ENCODE measurements at places on chromosomes 2 and 18.
A peak's percentile ranks its signal among the peaks of the same experiment; 100 is the strongest.

DNA sequence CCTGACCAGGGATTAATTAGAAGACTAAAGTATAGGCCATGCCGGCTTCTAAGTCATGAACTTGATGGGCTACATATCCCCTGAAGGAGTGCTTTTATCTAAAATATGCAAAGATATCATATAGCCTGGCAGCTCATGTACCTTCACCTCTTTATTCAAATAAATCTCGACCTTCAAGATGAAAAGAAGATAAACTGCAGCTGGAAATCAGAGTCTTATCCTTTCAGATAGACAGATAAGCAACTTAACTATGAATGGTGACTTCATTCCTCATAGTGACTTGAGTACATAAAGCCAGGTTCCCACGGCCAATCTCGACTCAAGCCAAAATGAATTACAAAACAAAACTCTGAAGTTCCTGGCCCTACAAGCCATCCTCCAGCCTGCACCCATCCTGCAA lies 165.3 kb upstream of the KLHL29 start:
- no peak for DNase-seq

DNA sequence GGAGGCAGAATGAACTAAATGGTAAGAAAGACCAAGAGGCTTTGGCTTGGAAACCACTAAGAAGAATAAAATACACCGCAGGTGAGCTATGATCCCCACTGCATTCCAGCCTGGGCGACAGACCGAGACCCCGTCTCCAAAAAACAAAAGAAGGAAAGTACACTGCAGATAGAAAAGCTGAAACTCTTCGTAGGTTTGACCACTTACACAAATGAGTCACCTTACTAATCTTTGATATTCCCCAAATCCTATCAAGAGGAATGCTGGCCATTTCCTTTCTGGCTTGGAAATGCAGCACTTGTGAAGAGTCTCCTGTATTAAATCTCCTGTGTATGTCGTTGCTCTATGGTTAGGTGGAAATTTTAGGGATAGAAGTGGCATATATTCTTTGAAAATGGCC lies 108.8 kb downstream of the MTCL1 start:
- DNase-seq: no peak

GRCh38 chr2:42917425-42917927 lies 125.1 kb upstream of the HAAO start:
- no peak for DNase-seq

- no peak for DNase-seq
Observed at GRCh38 chr2:54634564-54635511, 88.6 kb upstream of the EML6 start.

- DNase-seq: no peak
Observed at GRCh38 chr2:3066831-3067230, 310.8 kb downstream of the EIPR1 start.

DNA sequence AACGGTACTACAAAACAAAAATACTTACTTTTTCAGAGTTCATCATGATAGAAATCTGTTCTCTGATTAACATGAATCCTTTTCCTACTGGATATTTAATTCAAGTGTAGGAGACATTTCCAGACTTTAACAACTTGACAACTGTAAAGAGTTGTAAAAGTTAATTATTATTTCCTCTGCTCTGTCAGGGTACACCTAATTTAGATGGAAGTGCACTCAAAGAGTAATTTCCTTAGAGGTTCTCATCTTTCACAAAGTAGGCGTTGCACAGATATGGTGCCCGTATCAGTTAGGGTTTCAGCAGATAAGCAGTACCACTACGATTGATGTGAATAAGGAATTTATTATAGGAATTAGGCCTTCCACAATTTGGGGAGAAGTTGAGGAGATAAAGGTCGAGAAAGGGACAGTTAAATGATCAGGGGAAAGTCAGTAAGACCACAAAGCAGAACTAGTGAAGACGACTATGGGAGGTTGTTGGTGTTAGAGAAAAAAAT lies 16.2 kb upstream of the PDE11A start:
- DNase-seq: no peak

DNA sequence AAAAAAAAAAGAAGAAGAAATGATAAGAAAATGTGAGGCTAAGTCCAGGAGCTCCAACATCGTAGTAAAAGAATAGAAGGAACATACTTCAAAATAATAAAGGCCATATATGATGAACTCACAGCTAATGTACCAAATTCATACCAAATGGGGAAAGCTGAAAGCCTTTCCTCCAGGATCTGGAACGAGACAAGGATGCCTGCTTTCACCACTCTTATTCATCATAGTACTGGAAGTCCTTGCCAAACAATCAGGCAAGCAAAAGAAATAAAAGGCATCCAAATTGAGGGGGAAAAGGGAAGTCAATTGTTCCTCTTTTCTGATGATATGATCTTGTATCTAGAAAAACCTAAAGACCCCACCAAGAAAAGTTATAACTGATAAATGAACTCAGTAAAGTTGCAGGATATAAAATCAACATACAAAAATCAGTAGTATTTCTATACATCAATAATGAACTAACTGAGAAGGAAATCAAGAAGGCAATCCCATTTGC lies 170.6 kb downstream of the METTL4 start:
- no peak for DNase-seq

GRCh38 chr2:170282851-170283250 lies 104.9 kb downstream of the MYO3B start:
- no peak for DNase-seq

- DNase-seq: no peak
Observed at GRCh38 chr2:66435549-66435875, 587 bp downstream of the MEIS1 start.

DNA sequence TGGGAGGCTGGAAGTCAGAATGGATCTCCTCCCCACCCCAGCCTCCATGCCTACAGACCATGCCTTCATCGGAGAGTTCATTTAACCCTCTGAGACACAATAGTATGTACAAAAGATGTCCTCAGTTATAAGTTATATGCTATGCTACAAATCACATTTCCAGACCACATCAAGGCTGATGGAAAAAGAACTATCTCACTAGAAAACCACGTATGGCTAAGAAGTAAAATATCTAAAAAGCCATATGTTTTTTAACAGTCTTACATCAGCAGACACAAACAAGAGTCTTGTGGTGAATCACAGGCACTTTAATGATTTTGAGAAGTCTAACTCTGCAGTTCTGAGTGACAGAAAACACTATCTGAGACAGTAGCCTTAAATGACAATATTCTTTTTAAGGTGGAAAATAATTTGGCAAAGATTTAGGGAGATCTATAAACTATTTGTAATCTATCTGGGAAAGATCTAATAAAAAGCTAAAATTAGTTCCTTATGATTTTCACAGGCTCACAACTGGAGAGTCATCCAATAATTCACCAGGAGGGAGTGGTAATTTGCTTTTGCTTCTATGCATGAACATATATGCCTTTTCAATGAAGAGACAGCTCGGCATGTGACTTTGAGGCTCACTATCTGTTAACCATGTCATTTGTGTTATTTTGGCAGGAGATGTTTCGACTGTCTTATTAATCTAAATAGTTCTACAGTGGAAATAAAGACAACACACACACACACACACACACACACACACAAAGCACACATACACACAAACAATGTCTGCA lies 197.5 kb downstream of the IRS1 start:
- DNase-seq: no peak

- DNase-seq: no peak
Observed at GRCh38 chr2:15804691-15805090, 135.7 kb upstream of the MYCN start.

- no peak for DNase-seq
Observed at GRCh38 chr2:651951-652373, 25.2 kb downstream of the TMEM18 start.

DNA sequence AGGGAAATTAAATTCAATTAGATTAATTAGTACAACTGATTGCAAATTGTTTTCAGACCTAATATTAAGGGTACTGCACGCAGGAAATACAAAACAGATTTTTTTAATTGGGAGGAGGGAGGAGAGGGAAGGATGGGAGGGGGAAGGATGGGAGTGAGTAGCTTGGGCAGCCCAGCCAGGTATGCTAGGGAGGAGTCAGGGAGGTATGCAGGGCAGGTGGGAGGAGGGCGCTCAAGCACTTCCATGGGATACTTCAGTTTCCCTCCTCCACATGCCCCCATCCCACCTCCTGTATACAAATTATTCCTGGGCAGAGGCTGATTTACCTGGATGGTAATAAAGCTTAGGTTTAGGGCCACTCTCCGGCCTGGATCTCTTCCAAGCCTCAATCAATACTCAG lies 76.6 kb upstream of the CAPN13 start:
- DNase-seq: no peak

DNA sequence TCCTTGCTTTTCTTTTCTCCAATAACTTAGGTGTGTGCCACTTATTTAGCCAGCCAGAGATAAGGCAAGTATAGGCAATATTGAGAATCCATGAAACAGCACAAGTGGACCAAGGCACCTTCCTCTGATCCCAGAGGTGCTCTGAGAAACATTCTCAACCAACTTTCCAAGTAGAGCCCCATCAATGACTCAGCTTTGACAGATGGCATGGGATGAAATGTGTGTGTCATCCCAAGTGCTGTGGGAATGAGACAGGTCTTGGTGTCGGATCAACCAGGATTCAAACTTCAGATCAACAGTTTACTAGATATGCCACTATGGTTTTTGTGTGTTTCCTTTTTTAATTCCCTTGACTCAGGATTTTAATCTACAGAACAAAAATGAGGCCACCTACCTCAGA lies 164.0 kb downstream of the GRB14 start:
- DNase-seq: no peak

DNA sequence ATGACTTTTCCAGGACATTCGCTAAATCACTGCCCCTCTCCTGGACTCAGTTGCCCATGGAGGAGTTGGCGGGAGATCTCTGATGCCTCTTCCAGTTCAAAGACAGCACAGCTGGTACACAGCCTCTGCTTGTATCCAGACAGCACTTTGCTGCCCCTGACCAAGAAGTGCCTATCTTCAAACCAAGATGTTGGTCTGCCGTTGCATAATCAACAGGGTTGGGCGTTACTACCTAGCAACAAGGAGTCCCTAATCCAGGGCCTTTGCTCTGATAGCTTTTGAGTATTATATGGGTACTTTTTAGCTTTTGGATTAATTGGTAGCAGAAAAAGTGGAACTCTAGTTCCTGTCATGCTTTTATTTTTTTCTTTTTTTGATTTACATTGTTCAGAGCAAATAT lies 166.6 kb downstream of the FAM210A start:
- no peak for DNase-seq

DNA sequence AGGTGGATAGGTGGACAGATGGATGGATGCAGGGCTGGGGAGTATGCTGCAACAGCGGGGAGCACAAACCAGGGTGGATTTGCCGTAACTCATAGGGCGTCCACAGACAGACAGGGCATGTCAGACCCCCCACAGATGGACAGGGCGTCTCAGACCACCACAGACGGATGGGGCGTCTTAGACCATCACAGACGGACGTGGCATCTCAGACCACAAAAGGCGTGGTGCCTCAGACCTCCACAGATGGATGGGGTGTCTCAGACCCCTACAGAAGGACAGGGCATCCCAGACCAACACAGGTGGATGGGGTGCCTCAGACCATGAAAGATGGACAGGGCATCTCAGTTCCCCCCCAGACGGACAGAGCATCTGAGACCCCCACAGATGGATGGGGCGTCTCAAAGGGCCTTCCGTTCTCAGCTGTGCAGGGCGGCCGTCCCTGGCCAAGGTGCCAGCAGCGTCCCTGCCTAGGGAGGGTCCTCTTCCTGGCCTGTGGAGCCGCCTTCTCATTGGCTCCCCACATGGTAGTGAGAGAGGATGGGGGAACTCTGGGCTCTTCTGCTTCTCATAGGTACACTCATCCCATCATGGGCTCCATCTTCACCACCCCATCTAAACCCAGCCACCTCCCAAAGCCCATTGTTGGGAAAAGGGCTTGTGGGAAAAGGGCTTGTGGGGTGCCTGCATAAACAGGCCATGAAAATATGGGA lies 2.1 kb downstream of the ANKMY1 start:
- no peak for DNase-seq

GRCh38 chr2:15780234-15780633 lies 160.1 kb upstream of the MYCN start:
- DNase-seq: no peak

DNA sequence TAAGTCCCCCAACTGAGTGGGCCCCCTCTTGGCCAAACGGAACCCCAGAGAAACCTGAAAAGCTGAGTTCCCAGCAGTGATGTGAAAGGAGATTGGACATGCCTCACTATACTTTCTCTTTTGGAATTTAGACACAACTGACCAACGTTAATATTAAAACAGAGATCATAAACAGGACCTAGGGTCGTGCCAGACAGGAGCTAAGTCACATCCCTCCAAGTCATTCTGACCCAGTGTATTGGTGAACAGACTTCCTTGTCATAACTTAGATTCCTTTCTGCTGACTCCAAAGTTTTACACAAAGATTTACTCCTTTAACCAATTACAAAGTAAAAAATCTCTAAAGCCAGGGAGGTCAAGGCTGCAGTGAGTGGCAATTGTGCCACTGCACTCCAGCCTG lies 46.9 kb downstream of the UXS1 start:
- DNase-seq: no peak

DNA sequence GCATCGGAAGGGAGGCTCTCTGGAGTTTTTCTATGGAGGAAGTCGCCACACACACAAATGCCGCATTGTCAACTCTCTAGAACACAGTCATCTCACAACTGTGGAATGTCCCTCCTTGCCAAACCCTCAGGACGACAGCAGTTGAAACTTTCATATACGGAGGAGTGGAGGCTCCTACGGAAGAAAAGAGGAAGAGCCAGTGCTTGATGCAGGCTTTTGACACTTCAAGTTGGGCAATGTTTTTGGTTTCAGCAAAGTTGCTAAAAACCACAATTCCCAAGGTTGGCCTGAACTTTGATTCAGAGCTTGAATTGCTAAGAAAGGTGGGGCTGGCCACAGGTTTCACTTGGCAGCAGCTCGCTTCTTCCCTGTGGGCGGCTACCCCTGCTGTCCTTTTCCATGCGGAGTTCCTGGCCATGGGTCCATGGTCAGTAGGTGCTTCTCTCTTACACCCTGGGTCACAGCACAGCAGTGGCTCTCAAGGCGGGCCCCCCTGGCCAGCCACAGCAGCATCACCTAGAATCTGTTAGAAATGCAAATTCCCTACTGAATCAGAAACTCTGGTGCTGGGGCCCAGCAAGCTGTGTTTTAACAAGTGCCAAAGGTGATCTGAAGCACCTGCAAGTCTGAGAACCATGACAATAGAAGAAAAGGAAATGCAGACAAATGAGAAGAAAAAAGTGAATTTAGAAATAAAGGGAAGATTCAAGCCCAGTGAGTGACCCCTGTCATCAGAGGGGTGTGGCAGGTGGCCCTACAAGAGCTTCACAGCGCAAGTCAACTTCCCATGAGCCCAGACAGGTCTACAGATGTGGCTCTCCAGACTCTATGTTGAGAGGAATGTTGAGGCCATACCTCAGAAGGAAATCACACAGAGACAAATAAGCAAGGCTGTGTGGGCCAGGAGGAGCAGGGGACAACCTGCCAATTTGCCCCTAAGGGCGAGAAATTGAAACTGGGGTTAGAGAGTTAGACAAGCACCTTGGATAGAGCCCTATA lies 856.4 kb downstream of the RNF144A start:
- no peak for DNase-seq

- DNase-seq: no peak
Observed at GRCh38 chr2:17590342-17590911, 49.9 kb downstream of the VSNL1 start.

- DNase-seq: no peak
Observed at GRCh38 chr18:23689031-23689615, at the start of gene LAMA3. TSS of gene LAMA3 (plus strand) at chr18:23689453. CDS start at chr18:23689684, 231 bp downstream.

- DNase-seq: peak; percentile 15
Observed at GRCh38 chr18:21599585-21600525, 649 bp downstream of the ESCO1 start.

GRCh38 chr18:59388817-59389216 lies 29.8 kb upstream of the LMAN1 start:
- DNase-seq: no peak

GRCh38 chr2:231666171-231667095 lies 41.9 kb upstream of the PTMA start:
- no peak for DNase-seq

All from cortex of kidney (tissue), 1 donor.